ENCODE measurements at places on chromosomes 12 and 14.

- no peak for DNase-seq
These were observed 88.0 kb downstream of the TMEM132D start for GRCh38 chr12:129815846-129816245.

DNA sequence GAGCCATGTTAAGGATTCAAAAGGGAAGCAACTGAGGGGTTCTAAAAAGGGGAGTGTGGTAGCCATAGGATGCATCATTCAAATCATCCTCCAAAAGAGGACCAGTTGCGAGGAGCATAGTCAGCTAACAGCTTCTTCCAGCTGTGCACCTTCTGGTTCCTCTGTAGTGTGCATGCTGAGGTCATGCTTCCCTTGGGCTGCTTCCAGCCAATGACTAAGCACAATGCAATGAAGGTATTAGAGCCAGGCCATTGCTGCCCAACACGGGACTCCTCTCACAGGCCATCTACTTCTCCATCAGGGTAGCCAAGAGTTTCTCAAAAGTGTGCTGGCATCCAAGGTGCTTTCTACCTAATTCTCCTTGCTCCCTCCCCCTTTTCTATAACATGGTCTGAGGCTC is 69.2 kb upstream of the ARID2 start:
- DNase-seq: peak; percentile 82

- DNase-seq: peak; percentile 71
These were observed 27.7 kb upstream of the JDP2 start for GRCh38 chr14:75399843-75400775.

DNA sequence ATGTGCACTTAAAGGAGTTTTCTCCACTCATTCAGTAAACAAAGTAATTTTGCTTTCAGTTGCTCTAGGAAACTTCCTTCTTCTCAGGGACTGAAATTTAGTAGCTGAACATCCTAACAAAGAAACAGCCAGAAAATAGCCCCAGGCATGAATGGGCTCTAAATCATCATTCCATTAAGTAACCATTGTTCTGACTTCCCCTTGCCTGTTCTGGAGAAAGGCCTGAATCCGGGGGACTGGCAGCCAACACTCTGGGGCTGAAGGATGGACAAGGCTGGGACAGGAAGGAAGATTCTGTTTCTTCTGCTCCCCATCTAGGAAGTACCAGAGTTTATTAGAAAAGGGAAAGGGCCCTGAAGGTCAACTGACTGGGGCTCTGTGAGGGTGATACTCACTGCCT is 104.5 kb downstream of the ESRRB start:
- DNase-seq: no peak

GRCh38 chr14:65852689-65853088 is 440.2 kb downstream of the FUT8 start:
- no peak for DNase-seq

DNA sequence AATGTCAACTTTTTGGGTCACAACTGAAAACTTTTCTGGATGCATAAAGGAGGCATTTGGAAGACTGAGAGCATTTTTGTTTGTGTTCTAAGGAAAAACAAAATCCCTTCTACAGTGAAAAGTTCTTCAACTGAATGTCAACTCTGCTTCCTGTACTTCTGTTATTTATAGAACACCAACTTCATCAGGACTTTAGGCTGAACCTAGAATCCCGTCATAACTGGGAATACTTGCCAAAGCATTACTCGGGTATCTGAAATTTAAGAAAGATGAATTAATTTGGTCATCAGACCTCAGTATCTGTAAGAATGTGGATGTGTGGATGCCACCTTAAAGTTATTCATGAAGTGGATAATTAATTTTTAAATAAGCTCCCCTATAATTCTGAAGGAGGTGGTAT is 73.2 kb downstream of the FERMT2 start:
- no peak for DNase-seq

- no peak for DNase-seq
These were observed 1099.4 kb downstream of the FSCB start for GRCh38 chr14:43407706-43408105.

GRCh38 chr14:43853541-43853940 is 653.5 kb downstream of the FSCB start:
- no peak for DNase-seq

DNA sequence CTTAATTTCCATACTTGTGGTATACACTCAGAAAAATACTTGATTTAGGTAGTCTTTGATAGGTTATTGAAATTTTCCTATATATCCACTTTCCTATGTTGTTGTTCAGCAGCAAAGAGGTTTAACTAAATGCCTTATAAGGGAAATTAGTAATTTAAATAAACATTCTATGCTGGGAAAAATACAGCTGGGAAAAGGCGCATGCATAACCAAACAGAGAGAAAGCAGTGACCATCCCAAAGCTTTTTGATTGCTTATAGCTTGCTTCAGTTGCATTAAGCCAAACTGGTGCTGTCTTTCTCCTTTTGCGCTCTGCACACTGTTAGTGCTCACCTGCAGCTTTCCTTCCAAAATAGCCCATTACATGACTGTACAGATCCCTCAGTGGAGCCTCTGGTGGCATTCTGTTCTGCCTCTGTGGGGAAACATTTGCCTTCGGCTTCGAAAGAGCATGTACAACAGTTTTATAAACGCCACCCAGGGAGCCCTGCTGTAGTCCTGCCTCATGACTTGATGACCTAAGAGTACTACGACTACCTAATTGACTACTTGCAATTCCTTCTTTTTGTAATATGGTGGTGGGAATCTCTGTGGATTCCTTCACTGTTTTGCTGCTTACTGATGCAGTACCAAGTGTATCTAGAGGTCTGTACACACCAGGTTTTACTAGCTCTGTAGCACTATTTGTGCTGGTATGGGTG is 120.8 kb downstream of the RALGAPA1 start:
- DNase-seq: no peak

- peak; percentile 61 for DNase-seq
These were observed 113.4 kb upstream of the PELI2 start for GRCh38 chr14:56004786-56005185.

- no peak for DNase-seq
These were observed 59.1 kb downstream of the CCDC60 start for GRCh38 chr12:119393677-119394076.

- DNase-seq: peak; percentile 82
These were observed 215.9 kb downstream of the CACNA1C start for GRCh38 chr12:2268471-2269286.

DNA sequence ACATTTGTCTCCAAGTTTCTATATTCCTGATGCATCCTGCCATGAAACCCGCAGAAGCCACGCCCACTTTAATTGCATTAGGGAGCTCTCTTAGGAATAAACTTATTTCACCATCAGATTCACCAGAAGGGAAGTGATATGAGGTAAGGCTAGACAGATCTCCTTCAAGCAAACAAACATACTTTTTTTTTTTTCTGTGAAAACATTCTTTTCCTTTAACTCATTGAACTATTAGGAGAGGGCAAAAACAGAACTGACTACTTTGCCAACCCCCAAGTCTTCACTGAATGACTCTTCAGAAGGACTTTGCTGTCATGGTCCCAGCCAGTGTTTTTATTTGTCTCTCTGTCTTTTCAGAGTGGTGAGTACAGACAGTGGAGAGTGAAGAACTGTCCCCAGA is 48.4 kb downstream of the GTF2A1 start:
- DNase-seq: no peak

- peak; percentile 41 for DNase-seq
These were observed 480 bp downstream of the SCAF11 start for GRCh38 chr12:45989721-45990467.

DNA sequence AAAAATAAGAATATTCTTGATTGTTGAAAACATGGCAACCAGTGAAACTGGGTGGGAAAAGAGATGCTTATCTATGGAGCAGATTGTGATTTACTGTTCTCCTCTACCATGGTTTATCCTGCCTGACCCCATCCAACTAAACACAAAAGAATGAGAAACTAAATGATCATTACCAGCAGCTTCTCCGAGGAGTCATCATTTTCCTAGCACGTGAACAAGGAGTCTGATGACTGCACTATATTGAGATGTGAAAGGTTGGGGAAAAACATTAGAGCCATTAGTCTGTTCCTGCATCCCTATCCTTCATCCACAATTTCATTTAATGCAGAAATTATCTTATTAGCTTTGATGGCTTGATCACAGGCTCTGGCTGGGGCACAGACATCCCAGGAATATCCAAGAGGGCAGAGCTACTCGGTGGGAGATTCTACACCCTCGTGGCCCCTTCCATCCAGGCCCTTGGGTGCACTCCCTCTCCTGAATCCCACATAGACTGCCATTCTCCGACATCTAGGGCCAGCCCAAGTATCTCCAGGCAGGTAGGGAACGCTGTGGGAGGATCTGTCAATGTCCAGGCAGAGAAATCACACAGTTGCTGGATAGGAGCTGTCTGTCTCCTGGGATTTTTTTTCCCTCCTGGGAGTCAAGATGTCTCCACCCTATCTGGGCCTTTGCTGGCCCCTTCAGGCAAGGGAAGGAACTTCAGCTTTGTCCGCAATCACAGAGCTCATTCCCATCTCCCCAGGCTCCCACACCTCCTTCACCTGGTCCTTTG is 43.3 kb upstream of the DHRS4 start:
- DNase-seq: peak; percentile 44

GRCh38 chr12:120429368-120429767 is 8.5 kb upstream of the COX6A1 start:
- DNase-seq: no peak

DNA sequence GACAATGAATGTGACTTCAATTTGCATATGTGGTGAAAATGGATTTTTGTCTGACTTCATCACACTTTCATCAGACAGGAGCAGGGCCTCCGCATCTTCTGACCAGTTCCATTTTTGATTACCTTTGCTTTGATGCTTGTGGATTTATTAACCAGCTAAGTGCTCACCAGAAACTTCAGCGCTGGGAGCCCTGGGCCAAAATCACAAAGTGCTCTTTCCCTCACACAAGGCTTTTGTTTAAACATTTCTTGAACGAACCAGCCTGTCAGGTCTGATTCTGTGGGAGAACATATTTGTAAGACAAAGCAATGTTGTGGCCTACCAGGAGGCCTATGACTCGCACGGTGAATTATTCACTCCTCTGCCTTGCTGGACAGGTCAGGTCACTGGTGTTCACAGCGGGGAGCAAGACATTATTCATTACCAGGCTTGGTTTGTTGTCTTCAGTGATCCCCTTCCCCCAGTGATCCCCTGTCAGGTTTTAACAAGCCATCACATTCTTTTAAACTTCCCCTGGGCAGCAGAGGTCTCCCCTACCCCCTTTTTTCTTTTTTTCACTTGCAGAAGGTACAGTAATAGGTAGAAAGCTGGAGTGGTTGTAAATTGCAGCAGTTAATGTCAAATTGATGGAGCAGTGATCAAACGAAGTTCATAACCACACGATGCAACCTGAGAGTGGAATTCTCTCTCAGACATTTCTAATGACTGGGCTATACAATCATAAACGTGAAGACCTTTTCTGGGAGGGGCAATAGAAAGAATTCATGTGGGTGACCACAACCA is 167.5 kb upstream of the PRICKLE1 start:
- DNase-seq: peak; percentile 97

DNA sequence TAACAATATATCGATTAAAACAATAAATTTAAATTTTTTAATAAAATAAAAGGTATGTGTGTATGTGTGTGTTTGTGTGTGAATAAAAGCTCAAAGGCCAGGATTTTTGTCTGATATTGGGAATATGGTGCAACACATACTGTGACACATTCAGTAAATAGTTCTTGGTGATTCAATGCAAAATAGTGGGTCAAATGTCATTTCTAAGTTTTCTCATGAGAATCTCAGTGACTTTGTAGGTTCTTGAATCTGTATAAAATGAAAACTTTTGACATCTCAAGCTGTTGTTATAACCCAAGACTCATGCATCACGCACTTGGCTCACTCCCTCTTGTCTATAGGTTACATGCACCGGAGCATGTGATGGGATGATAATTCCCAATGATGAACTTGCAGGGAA is 16.2 kb upstream of the MED6 start:
- no peak for DNase-seq

Data from A172 (cell line).